LoVo (cell line): ENCODE measurements at places on chromosomes 13 and 19.

GRCh38 chr19:34246340-34246739 lies 8.0 kb upstream of the GARRE1 start:
- no peak for DNase-seq

GRCh38 chr13:100734194-100734720 lies 59.7 kb upstream of the TMTC4 start:
- no peak for DNase-seq

GRCh38 chr19:51163257-51163656 lies 21.2 kb downstream of the SIGLEC7 start:
- no peak for DNase-seq

- no peak for DNase-seq
These were observed 1.8 kb downstream of the CPB2 start for GRCh38 chr13:46103037-46103436.

GRCh38 chr19:52492201-52492993 lies 35.1 kb upstream of the ZNF808 start:
- no peak for DNase-seq

DNA sequence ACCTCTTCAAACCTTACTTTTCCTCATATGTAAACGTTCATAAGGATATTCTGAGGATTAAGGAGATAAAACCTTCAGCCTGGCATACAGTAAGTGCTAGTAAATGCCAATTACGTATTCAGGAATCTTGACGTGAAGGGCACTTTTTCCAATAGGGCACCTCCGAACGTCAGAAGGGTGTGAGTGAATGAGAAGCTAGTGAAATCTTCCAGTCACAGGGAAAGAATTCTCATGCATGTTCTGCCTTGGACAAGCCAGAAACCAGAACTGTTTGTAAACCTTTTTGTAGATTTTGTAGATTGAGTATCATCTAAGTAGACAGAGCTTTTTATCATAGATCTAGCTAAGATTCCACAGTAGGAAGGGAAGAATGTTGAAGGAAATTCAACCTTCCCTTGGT lies 16.5 kb downstream of the DGKH start:
- no peak for DNase-seq

DNA sequence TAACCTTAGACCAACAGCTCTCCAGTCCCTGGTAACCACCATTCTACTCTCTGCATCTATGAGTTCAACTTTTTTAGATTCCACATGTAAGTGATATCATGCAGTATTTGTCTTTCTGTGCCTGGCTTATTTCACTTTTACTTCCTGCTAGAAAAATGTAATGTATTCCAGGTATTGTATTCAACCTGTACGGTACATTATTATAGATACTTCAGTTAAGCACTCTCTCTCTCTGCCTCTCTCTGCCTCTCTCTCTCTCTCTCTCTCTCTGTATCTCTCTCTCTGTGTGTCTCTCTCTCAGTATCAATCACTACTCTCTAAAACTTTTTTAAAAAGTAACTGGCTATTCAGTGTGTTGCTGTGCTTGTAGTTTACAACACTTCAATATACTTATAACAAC lies 8.4 kb downstream of the DACH1 start:
- no peak for DNase-seq

DNA sequence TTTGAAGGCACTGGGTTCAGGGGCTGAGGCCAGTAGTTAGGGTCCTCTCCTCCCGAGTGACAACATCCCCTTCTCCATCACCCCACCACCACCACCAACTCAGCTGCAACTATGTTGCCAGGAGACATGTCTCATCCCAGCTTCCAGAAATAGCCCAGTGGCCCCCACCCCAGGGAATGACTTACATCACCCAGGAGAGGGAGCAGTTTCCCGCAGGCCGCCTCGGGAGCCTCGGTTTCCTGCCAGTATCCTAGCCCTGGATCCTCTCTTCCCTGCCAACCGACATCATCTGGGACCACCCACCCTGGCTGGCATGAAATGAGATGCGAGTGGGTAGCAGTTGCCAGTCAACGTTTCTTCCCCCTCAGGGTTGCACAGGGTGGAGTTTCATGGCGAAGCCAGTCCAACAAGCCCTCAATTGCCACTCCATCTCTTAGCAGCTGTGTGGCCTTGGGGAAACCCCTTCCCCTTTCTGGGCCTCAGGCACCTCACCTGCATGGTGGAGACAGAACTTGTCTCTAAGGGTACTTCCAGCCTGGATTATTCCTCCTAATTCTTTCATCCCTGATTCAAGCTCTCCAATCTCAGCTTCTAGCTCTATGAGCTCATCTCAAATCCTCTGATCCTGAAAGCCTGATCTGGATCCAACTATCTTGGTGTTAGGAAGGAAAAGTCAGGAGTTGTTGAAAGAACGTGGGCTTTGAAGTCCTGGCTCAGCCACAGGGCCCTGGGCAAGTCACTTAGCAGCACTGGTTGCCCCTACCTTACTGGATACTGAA lies 3.9 kb upstream of the GSK3A start:
- DNase-seq, result peak; percentile 1

DNA sequence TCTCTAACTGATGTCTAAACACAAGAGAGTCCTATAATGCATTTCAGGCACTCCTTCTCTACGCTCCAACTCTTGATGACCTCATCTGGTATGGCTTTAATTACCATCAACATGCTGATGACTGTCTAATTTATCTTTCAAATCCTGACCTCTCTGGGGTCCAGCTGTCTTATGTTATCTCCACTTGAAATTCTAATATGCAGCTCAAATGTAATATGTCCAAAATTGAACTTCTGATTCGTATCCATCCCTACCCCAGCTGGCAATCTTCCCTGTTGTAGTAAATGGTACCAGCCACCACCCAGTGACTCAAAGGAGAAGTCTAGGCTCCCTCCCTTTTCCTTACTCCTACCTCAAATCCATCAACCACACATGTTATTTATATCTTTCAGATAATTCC lies 288.0 kb upstream of the SLC10A2 start:
- no peak for DNase-seq

DNA sequence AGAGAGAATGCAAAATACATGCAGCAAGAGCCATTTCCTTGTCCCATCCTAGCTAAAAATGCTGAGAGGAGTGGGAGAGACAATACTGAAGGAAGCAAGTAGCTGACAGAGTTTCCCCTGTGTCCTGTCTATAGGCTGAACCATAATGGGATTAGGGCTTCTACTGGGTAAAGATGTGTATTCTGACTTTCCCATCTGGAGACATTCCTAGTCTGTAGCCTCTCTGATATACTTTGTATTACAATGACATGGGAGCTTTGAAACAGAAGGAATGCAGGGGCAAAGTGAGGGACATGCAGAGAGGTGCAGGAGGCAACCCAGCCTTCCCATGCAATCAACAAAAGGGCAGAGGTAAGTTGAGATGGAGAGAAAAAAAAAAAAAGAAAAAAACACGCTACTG lies 10.5 kb upstream of the GPC6 start:
- no peak for DNase-seq

- no peak for DNase-seq
These were observed 158.0 kb upstream of the MIR17HG start for GRCh38 chr13:91189506-91189905.

GRCh38 chr13:22031702-22032286 lies 360.9 kb downstream of the FGF9 start:
- DNase-seq, result no peak

- no peak for DNase-seq
These were observed 52.2 kb upstream of the RANBP3 start for GRCh38 chr19:6030214-6030507.

GRCh38 chr19:3198901-3199700 lies 13.4 kb downstream of the NCLN start:
- no peak for DNase-seq

GRCh38 chr13:82147526-82147925 lies 1734.7 kb downstream of the SLITRK1 start:
- DNase-seq, result no peak

DNA sequence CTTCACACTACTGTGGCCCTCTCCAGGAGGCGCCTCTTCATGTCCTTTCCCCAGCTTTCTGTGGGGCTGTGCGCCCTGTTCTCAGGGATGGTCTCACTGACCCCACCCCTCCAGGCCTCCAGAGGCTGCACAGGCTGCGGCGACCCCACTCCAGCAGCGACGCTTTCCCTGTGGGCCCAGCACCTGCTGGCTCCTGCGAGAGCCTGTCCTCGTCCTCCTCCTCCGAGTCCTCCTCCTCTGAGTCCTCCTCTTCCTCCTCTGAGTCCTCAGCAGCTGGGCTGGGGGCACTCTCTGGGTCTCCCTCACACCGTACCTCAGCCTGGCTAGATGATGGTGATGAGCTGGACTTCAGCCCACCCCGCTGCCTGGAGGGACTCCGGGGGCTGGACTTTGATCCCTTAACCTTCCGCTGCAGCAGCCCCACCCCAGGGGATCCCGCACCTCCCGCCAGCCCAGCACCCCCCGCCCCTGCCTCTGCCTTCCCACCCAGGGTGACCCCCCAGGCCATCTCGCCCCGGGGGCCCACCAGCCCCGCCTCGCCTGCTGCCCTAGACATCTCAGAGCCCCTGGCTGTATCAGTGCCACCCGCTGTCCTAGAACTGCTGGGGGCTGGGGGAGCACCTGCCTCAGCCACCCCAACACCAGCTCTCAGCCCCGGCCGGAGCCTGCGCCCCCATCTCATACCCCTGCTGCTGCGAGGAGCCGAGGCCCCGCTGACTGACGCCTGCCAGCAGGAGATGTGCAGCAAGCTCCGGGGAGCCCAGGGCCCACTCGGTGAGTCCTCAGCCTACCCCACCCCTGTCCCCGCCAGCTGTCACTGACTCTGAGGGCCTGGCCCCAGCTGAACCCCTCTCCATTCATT lies 11.2 kb downstream of the ARHGAP33 start:
- no peak for DNase-seq

- DNase-seq, result no peak
These were observed 14.1 kb downstream of the SH3GL1 start for GRCh38 chr19:4386041-4386782.

DNA sequence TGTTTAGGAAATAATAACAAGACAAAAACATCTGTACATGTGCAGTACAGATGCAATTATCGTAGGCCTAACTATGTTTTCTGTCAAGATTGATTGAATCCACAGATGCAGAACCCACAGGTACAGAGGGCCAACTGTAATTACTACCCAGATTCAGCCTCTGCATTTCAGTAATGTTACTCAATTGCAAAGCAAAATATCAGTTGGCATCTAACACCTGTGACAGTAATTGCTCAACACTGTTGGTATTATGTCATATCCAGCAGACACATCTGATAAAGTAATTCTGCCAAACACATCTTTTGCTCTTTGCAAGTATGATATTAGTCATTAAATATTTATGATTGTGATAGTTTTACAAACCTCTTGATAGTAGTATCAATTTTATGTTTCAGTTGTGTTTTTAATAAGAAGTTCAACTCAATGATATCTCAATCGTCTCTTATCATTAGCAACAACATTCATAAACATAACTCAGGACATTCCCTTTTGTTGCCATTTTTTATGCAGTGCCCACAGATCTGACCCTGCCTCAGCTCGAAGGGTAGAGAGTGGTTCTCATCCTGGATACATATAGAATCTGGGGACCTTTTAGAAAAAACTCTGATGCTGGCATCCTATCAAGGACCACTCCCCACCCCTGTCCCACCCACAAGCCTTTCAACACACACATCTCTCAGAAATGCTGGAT lies 104.7 kb downstream of the MYCBP2 start:
- DNase-seq, result no peak

GRCh38 chr13:27158335-27158734 lies 13.3 kb downstream of the USP12 start:
- no peak for DNase-seq

GRCh38 chr19:19528721-19529490 lies at the start of gene YJEFN3:
Gene YJEFN3, plus strand, starts transcription at chr19:19528911. Its CDS starts 22 bp downstream, at chr19:19528933.
- no peak for DNase-seq

DNA sequence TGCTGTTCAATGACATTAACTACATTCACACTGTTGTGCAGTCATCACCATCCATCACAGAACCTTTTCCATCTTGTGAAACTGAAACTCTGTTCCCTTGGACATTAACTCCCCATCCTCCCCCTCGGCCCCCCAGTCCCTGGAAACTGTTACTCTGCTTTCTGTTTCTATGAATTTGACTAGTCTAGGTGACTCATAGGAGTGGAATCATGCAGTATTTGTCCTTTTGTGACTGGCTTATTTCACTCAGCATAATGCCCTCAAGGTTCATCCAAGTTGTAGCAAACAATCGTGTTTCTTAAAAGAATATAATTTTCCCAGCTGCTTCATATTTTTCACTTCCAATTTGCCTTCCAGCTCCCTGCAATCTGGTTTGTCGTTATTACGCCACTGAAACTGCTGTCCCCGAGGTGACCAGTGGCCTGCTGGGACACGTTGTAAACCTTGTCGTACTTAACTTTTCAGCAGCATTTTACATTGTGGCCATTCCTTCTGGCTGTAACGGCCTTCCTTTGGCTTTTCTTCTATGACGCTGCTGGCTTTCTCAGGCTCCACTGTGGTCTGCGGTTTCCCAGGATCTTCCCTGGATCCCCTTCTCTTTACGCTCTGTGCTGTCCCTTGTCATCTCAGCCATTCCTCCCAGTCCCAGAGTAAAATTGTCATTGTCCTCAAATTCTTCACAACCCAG lies 74.0 kb downstream of the DHRS12 start:
- DNase-seq, result no peak

DNA sequence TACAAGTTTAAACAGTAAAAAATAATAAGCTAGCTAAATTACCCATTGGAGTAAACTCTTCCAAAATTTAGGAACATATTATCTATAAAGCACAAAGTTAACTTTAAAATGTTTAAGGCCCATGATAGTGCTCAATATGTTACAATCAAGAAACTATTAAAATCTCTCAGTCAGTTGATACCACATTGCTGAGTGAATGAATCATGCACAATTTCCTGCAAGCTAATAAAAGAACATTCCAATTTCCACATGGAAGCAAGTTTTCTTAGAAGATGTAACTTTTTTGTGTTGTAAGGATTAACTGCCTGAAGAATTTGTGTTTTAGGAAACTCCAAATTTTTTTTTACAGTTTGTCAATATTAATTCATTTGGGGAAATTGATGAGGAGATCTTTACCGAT lies 666.6 kb downstream of the SLITRK1 start:
- DNase-seq, result no peak

- DNase-seq, result no peak
These were observed 87.6 kb downstream of the HSPH1 start for GRCh38 chr13:31073859-31074718.

GRCh38 chr19:24060687-24061356 lies 26.2 kb upstream of the ZNF254 start:
- DNase-seq, result no peak

- DNase-seq, result no peak
These were observed 251.2 kb upstream of the SGCG start for GRCh38 chr13:22929381-22930126.

DNA sequence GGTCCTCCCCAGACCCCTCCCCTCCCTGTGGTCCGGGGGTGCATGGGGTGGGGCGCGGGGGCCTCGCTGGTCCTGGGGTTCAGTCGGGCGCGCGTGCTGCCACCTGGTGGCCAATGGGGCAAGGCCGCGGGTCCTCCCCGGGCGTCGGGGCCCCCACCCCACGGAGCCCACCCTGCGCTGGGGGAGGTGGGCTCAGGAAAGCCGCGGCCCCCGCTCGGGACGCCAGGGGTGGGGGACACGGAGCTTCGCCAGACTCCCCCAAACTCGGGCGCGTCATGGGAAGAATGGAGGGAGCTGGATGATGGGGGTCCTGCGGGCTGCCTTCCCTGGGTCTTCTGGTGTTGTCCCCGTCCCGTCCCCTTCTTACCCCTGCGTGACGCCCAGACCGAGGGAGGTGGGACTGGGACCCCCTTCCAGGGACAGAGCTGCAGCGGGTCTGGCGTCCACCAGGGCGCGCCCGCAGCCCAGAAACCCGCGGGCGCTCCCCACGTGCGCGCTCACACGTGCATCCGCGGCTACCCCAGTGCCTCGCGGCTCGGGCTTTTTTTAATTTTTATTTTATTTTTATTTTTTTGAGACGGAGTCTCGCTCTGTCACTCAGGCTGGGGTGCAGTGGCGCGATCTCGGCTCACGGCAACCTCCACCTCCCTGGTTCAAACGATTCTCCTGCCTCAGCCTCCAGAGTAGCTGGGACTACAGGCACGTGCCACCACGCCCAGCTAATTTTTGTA lies 19.8 kb upstream of the TCF3 start:
- peak; percentile 50 for DNase-seq
